ENCODE measurements at places on chromosomes 13 and 19.
A peak's percentile ranks its signal among the peaks of the same experiment; 100 is the strongest.

GRCh38 chr13:70668293-70668692 lies 560.0 kb upstream of the KLHL1 start:
- DNase-seq: no peak

GRCh38 chr13:93226065-93226622 lies 463 bp upstream of the GPC6 start:
- no peak for DNase-seq

GRCh38 chr19:4034048-4035017 lies 26.8 kb downstream of the PIAS4 start:
- no peak for DNase-seq

DNA sequence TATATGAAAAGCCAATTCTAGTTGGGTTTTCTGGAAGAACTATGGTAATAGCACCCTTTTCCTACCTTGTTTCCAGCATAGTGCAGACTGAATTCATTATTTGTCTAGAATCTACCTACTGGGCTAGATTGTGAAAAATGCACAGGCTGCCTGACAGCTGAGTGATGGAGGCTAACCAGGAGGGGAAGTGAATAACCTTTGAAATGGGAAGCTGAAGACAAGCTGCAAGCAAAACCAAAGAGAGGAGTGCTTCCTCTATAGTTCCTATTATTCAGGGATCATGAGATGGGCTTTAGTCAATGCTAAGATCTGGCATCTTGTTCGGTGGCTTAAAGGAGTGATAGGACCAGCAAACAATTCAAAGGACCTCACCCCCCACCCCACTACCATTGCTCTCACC lies 26.9 kb downstream of the MZT1 start:
- DNase-seq: no peak

DNA sequence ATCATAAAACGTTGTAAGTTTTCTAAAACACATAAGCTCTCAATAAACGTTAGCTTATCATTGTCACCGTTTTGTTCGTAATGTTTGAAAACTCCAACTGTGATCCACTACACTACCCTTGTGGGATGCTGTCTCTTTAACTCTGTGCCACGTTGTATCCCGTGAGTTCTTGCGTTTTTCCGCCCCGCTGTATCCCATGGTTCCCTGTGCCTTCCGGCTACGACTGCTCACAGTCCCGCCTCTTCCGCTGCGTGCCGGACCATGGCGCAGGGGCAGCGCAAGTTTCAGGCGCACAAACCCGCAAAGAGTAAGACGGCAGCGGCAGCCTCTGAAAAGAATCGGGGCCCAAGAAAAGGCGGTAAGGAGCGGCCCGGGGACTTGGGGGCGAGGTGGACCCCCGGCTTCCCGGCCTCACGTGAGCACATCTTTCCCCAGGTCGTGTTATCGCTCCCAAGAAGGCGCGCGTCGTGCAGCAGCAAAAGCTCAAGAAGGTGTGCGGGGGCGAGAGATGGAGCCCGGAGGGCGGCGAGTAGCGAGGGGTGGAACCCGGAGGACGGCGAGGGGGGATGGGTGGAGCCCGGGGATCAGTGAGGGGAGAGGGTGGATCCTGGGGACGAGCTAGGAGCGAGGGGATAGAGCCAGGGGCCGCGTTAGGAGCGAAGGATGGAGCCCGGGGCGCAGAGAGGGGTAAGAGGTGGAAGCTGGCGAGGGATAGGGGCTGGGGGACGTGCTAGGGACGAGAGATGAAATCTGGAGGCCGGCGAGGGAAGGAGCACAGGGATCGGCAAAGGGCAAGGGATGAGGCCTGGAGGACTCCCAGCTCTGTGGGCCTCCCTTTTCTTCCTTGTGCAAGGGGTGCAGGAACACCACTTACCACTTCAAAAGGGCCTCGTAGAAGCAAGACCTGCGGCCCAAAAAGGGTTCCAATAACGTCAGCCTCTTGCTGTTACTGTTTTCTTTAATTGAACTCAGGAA lies at the start of gene C19orf53:
C19orf53 (plus strand) TSS at position 240 of the 975 bp plus-strand sequence; CDS start at position 262, 22 bp downstream.
- peak; percentile 67 for DNase-seq

DNA sequence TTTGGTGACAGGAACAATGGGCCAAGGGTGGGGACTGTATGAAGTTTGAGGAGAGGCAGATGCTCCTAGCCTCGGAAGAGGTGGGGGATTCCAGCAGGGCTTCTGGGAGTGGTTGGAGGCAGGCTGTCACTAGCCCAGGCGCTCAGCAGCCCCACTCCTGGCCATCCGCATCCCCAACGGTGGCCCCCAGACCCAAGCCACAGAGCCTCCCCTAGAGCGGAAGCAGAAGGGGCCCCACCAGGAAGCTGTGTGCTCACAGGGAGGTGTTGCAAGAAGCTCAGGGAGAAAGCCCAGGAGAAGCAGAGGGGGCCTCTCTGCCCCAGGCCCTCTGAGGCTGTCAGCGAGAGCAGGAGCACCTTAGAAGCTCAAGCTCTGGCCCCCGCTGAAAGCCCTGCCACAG lies 8.3 kb downstream of the PRAM1 start:
- no peak for DNase-seq

DNA sequence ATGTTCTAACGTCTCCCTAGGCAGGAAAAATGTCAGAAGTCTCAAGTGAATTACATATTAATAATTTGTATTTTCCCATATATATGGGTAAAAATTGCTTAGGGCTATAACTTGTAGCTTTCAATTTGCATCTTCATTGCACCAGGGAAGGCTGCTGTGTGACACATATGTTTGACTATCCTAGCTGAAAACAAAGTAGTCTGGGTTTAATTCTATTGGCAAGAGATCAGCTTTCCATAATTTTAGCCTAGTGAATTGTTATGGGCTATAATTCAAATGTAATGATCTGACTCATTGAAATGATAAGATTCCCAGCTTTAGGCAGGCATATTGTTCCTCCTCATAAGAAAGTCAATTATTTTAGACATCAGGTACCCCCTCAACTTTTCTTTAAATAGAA lies 553.1 kb downstream of the DCT start:
- no peak for DNase-seq

DNA sequence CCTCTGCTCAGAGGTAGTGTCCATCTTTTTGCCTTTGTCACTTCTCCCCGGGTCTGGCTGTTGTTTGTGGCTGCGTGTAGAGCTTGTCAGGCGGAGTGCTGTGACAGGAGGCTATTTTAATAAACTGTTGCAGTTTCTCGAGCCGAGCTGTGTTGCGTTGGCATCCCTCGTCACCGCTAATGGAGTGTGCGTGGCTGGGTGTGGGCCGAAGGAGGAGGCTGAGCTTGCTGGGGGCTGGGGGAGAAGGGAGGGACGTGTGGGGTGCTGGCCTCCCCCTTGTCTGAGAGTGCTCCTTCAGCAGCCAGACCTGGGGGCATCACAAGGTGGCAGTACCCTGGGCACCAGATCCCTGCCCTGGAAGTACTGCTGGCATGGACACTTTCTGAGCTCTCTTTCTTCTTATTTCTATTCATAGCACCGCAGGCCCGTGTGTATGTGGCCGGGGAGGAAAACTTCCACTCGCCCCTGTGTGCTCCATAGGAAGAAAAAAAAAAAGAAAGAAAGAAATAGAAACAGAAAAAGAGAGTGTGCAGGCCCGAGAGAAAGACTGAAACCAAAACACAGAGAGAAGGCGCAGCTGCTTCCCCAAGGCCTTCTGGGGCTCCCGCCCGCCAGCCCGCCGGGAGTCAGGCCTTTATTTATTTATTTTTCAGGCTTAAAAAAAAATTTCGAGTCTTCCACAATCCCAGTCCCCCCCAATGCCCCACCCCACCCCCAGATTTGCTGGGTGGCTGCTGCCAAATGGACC lies 27.0 kb downstream of the NFIX start:
- DNase-seq: no peak

DNA sequence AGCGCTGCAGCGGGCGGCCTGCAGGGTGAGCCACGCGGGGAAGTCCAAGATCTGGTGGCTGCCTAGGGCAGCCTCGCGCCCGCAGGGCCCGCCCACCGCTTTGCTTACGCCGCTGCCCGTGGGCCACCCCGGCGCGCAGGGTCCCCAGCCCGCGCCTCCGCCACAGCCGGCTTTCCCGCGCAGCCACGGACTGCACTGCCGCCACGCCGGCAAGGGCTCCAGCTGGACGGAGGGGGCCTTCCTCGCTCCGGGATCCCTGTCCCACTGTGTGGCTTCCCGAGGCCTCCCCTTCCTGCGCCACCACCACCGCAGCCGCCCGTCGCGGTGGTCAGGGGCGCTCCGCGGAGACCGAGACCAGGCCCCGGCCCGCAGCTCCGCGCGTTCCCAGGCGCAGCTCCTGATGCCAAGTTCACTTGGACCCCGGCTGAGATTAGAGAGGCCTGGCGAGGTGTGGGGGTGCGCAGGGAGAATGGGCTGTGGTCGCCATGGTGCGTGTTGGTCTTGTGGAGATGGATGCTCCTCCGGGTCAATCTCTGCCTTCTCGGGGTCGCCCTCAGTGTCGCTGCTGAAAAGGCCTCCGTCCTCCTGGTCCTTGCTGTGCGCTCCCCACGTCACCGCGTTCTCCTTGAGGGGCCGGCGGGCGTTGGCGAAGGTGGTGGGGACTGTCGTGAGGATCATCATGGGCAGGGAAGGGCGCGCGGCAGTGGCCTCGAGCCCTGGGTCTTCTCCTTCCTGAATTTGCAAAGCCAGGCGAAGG lies 17.9 kb upstream of the RNF17 start:
- DNase-seq: no peak

GRCh38 chr13:106678646-106679418 lies 110.9 kb upstream of the ARGLU1 start:
- no peak for DNase-seq

- DNase-seq: no peak
Observed at GRCh38 chr19:30512176-30513081, 140.2 kb downstream of the ZNF536 start.

GRCh38 chr13:29594710-29595379 lies 643 bp downstream of the SLC7A1 start:
- no peak for DNase-seq

- DNase-seq: no peak
Observed at GRCh38 chr13:27522847-27523246, 72.5 kb upstream of the MTIF3 start.

GRCh38 chr13:24668511-24668910 lies 11.7 kb upstream of the ATP12A start:
- no peak for DNase-seq

GRCh38 chr13:21012211-21012610 lies 49.2 kb downstream of the LATS2 start:
- DNase-seq: no peak
